GM23338 (cell line): ENCODE measurements at places on chromosomes 5 and 9.

- no peaks in the 10 kb centered on the region for H3K36me3 ChIP-seq
- H3K4me1 ChIP-seq, result no peaks in the 10 kb centered on the region
- H3K27me3 ChIP-seq, result no peaks in the 10 kb centered on the region
- H3K27ac ChIP-seq, result no peak overlapping the region
- no peak overlapping the region for H3K4me3 ChIP-seq
- DNase-seq, result no peak
Observed at GRCh38 chr5:153400931-153401330, 89.5 kb upstream of the GRIA1 start.

- no peak overlapping the region for H3K4me3 ChIP-seq
- H3K27ac ChIP-seq, result no peak overlapping the region
- no peak for DNase-seq
- H3K4me1 ChIP-seq, result no peaks in the 10 kb centered on the region
- H3K36me3 ChIP-seq, result no peaks in the 10 kb centered on the region
- no peaks in the 10 kb centered on the region for H3K27me3 ChIP-seq
Observed at GRCh38 chr5:61177716-61178115, 15.4 kb upstream of the SMIM15 start.

GRCh38 chr9:131097126-131097947 is 1.0 kb downstream of the AIF1L start:
- peak overlapping the region; percentile 88 for H3K27ac ChIP-seq
- no peak for DNase-seq
- peaks cover 40% of the 10 kb centered on the region for H3K4me1 ChIP-seq
- no peaks in the 10 kb centered on the region for H3K36me3 ChIP-seq
- H3K4me3 ChIP-seq, result peak overlapping the region; percentile 85

GRCh38 chr9:81557452-81558090 is 131.8 kb downstream of the TLE1 start:
- H3K4me1 ChIP-seq, result peaks cover 13% of the 10 kb centered on the region
- H3K36me3 ChIP-seq, result no peaks in the 10 kb centered on the region
- H3K27ac ChIP-seq, result no peak overlapping the region
- DNase-seq, result no peak
- no peak overlapping the region for H3K4me3 ChIP-seq
- no peaks in the 10 kb centered on the region for H3K27me3 ChIP-seq

- H3K4me1 ChIP-seq, result no peaks in the 10 kb centered on the region
- H3K27ac ChIP-seq, result no peak overlapping the region
- H3K4me3 ChIP-seq, result no peak overlapping the region
Observed at GRCh38 chr9:126233913-126234525, 92.6 kb upstream of the MVB12B start.

GRCh38 chr5:149063017-149063687 is at the start of gene SH3TC2:
TSS of gene SH3TC2 (minus strand) at chr5:149063062. CDS start at chr5:149063022, 40 bp downstream.
- H3K36me3 ChIP-seq, result no peaks in the 10 kb centered on the region
- DNase-seq, result peak; percentile 84
- no peak within 1 kb of the TSS for H3K4me3 ChIP-seq
- peaks cover 7% of the 10 kb centered on the region; the same call in 1 of the 2 replicates for H3K4me1 ChIP-seq
- no peaks in the 10 kb centered on the region for H3K27me3 ChIP-seq
